Osteoblast (primary cell): ENCODE measurements at places on chromosomes 4 and X. TPM values are rescaled to one million over a fixed set of nuclear protein-coding genes. Genes with fewer than 3 reads are reported as not detected.

Gene NPY1R
- under 0.01 TPM in 2 replicates for total RNA-seq

Gene FAM47A
- total RNA-seq, result not detected in 2 replicates

Gene RNF128
- 0.59 and 0.72 TPM in 2 replicates for total RNA-seq

Gene AASDH
- 16.6 and 21.2 TPM in 2 replicates for total RNA-seq

Gene SMIM43
- total RNA-seq, result 0.72 and 1.8 TPM in 2 replicates
